A549 treated with ZK216348 at 1 μM for 4 hours (cell line): ENCODE measurements at places on chromosomes 1 and 21. TPM values are rescaled to one million over a fixed set of nuclear protein-coding genes. Genes with fewer than 3 reads are reported as not detected.

Gene AADACL4
- not detected in 5 replicates for total RNA-seq

Gene ESPN
- total RNA-seq: 0.17 to 0.54 TPM (median 0.40 TPM) in 4 of 5 replicates, not detected in the other

Gene ASTN1
- not detected in 5 replicates for total RNA-seq

Gene NBPF3
- 5.4 to 8.3 TPM (median 6.7 TPM) in 5 replicates for total RNA-seq

Gene RUNX3
- total RNA-seq: 3.6 to 9.7 TPM (median 6.1 TPM) in 5 replicates

Gene F13B
- 0.14 to 0.38 TPM in 2 of 5 replicates, not detected in the others for total RNA-seq

Gene LRRC71
- 0.12 to 0.24 TPM (median 0.15 TPM) in 5 replicates for total RNA-seq

Gene CYP4B1
- not detected in 5 replicates for total RNA-seq

Gene MYBPH
- not detected in 5 replicates for total RNA-seq
